Spinal cord (tissue), 10 donors: ENCODE measurements at places on chromosomes 3 and 15. TPM values are rescaled to one million over a fixed set of nuclear protein-coding genes. Genes with fewer than 3 reads are reported as not detected.

Gene TERC
- 43.4 TPM for total RNA-seq

DNA sequence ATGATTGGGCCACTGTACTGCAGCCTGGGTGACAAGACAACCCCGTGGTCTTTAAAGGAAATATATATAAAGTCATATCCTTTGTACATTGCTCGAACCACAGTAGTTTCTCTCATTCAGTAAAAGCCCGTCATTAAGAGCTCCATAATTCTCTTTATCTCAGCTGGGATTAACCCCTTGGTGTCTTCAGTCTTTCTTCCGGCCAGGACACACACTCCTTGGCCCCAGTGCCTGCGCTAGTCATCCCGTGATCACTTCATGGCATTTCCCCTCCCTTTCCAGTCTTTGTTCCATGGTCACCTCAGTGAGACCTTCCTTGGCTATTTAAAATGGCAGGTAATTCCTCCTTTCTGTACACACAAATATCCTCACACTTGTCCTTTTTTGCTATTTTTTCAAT is 3.3 kb downstream of the RPL35A start:
- no peak overlapping the region for H3K4me3 ChIP-seq
- H3K27me3 ChIP-seq = no peaks in the 10 kb centered on the region
- peaks cover 25% of the 10 kb centered on the region for H3K4me1 ChIP-seq

GRCh38 chr15:31385736-31386135 is 59.1 kb downstream of the KLF13 start:
- no peak overlapping the region for H3K27ac ChIP-seq
- no peak overlapping the region for H3K4me3 ChIP-seq
- H3K4me1 ChIP-seq = no peaks in the 10 kb centered on the region
- H3K36me3 ChIP-seq = peaks cover 15% of the 10 kb centered on the region
- no peaks in the 10 kb centered on the region for H3K27me3 ChIP-seq

DNA sequence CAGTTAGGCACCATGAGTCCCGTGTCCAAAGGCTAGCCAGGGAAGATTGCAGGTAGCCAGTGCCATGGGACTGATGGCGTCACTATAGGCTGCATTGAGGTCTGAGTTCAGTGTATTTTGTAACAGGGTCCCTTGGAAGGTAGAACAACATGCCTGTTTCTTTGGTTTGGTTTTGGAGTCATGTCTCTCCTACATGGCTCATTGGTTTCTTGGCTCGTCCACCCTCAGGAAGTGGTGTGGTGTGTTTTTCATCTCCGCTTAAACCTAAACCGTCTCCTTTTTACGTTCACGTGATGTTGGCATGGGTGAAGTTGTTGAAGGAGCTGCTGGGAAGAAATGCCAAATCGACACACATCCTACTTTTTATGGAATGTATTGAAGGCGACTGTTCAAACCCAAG is 71.6 kb downstream of the FLNB start:
- H3K4me3 ChIP-seq = no peak overlapping the region
- H3K27me3 ChIP-seq = no peaks in the 10 kb centered on the region
- H3K36me3 ChIP-seq = peaks cover 4% of the 10 kb centered on the region
- no peak for DNase-seq
- no peaks in the 10 kb centered on the region for H3K4me1 ChIP-seq
